ENCODE measurements at places on chromosomes 3 and 15. TPM values are rescaled to one million over a fixed set of nuclear protein-coding genes. Genes with fewer than 3 reads are reported as not detected.

The PSMD2 gene
- 428 TPM for total RNA-seq

The LINGO1 gene
- 0.13 TPM for total RNA-seq

The MEX3B gene
- total RNA-seq: 4.1 TPM

DNA sequence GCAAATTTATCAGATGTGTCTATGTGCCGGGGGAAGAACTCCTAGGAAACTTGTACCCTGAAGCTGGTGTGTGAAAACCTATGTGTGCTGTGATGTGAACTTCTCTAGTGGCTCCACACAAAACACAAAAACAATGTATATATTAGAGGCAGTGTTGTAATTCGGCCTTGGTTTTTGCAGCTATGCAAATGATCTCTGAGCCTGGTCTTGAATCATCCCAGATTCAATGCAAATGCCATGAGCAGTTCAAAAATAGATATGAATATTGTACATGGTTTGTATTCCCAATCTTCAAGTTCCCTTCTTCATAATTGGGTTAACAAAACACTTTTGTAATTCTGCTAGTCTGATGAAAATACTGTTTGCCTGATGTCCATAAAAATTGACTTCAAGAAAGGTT, 152.6 kb downstream of the MFSD1 start:
- no peak for DNase-seq

DNA sequence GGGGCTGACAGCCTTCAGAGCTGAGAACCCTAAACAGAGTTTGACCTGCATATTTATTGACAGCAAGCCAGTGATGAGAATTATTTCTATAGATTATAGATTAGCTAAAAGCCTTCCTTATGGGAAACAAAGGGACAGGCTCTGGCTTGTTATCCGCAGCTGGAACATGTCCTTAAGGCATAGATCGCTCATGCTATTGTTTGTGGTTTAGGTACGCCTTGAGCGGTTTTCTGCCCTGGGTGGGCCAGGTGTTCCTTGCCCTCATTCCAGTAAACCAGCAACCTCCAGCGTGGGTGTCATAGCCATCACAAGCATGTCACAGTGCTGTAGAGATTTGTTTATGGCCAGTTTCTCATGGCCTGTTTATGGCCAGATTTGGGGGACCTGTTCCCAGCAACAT, 10.2 kb upstream of the FAH start:
- DNase-seq: no peak

GRCh38 chr15:53159458-53159857, 369.3 kb upstream of the ONECUT1 start:
- DNase-seq: no peak

- DNase-seq: no peak
Observed at GRCh38 chr15:55652359-55652758, 64.2 kb upstream of the PYGO1 start.
